ENCODE measurements at places on chromosomes 4 and X. TPM values are rescaled to one million over a fixed set of nuclear protein-coding genes. Genes with fewer than 3 reads are reported as not detected.
A peak's percentile ranks its signal among the peaks of the same experiment; 100 is the strongest.

Gene SPP1
- not detected for total RNA-seq

Gene MAGEA9
- total RNA-seq, result not detected

Gene ZNF674
- 4.3 TPM for total RNA-seq

Gene PNMA6A
- 0.60 TPM for total RNA-seq

Gene KIF4A
- 28.7 TPM for total RNA-seq

Gene EGFL6
- 3.6 TPM for total RNA-seq

Gene IL2
- total RNA-seq, result 24.8 TPM

Gene H2BW2
- not detected for total RNA-seq

Gene SMIM31
- not detected for total RNA-seq

Gene NHSL2
- 0.69 TPM for total RNA-seq

Gene CYBB
- total RNA-seq, result 0.39 TPM

Gene TMPRSS11B
- not detected for total RNA-seq

Gene ADH1A
- total RNA-seq, result not detected

Gene GPR82
- total RNA-seq, result 0.19 TPM

Gene NMU
- 0.82 TPM for total RNA-seq

- DNase-seq, result no peak
These were observed 16.7 kb upstream of the MCF2 start for GRCh38 chrX:139724626-139725025.

GRCh38 chr4:140427919-140428471 lies 547 bp upstream of the CLGN start:
- no peak for DNase-seq

GRCh38 chr4:36189511-36190226 lies 54.6 kb downstream of the ARAP2 start:
- DNase-seq, result peak; percentile 6

DNA sequence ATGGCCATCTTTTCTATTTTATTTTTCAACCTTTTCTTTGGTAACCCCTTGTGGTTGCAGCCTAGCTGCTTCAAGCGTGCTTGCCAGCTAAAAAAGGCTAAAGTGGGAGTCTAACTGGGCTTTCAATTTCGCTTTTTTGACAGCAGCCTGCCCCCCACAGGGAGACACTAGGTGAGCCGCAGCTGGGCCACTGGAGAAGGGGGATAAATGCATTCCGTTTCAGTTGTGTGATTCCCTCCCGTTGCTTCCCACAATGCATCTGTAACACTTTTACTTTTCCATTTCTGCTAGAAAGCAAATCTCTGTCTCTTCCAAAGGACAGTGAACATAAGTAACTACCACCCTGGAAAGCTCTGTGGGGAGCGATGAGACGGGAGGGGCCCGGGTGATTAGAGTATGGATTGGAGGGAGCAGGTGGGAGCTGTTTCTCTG lies 86.3 kb upstream of the RAPGEF2 start:
- DNase-seq, result no peak

- peak; percentile 10 for DNase-seq
These were observed 81.2 kb downstream of the APOOL start for GRCh38 chrX:85084770-85085393.

DNA sequence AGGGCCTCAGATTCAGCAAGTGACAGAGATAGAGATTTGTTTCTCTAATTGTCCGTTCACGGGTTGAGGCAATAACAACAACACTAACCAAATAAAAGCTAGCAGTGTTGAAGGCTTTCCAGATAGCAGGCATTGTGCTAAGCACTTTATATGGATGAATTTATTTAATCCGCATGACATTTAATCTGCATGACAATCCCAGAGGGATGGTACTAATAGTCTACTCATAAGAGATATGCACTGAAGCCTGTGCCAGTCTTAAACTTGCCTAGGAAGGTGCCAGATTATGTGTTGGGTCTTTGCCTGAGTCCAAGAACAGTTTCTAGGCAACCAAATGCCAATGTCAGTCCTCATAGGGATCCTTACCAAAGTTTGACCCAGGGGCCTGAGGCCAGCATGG lies 37.7 kb upstream of the FAT1 start:
- no peak for DNase-seq

- DNase-seq, result no peak
These were observed 1.9 kb downstream of the TLR7 start for GRCh38 chrX:12868747-12869146.

GRCh38 chr4:123520325-123520724 lies 123.7 kb downstream of the SPRY1 start:
- DNase-seq, result no peak

- DNase-seq, result no peak
These were observed 40.1 kb upstream of the SETD7 start for GRCh38 chr4:139596034-139596683.

- DNase-seq, result no peak
These were observed 98.7 kb downstream of the GLUD2 start for GRCh38 chrX:121146059-121146628.

DNA sequence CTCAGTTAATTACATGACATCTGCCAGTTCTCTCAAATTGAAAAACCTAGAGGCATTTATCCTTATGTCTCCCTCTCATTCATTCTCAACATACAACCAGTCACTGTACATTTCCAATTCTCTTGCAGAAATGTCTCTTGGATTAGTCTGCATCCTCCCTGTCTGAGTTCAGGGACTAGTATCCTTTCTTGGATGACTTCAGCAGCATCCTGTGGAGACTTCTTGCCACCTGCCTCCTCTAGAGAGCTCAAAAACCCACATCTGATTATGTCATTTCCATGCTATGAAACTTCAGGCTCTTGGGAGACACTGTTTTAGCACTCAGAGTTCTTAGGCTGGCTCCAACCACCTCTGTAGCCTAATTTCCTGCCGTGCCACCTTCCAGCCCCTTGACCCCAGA lies 515.1 kb upstream of the DIPK2B start:
- no peak for DNase-seq

DNA sequence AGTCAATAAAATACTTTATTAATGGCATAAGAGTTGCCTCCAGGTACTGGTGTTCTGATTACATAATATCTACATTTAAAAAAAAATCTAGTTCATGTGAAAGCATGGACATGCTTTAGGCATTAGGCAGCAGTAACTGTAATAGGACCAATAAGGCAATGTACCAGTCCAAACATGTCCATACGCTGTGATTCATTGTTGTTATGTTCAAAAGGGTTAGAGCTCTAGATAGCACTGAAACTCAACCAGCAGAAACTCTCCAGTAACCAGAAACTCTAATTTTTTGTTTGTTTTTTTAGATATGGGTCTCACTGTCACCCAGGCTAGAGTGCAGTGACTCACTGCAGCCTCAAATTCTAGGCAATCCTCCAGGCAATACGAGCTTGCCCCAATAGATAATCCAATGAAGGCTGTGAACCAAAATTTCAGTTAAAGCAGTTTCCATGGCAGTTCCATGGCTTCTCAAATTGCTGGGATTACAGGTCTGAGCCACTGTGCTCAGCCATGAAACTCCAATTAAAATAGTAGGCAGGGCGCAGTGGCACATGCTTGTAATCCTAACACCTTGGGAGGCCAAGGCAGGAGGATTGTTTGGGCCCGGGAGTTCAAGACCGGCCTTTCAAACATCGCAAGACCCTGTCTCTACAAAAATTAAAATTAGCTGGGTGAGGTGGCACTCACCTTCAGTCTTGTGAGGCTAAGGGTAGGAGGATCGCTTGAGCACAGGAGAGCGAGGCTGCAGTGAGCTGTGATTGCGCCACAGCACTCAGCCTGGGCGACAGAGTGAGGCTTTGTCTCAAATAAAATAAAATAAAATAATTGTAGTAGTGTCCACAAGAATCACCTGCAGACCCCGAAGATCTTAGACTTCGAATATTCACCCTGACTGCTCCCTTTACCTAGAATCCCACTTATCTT lies 36.3 kb downstream of the MGARP start:
- no peak for DNase-seq

DNA sequence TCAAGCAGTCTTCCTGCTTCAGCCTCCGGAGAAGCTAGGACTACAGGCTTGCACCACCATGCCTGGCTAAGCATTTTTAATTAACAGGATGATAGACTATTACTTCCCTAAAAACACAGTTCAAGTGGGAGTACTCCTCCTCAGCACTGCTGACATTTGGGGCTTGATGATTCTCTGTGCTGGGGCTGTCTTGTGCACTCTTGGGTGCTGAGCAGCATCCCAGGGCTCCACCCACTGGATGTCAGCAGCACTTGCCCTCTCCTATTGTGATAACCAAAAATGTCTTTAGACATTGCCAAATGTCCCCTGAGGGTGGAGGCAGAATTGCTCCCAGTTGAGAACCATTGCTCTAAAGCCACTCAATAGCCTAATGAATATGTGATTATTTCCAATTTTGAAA lies 60.4 kb downstream of the CLCN4 start:
- DNase-seq, result no peak

- DNase-seq, result no peak
These were observed 50.5 kb upstream of the NDST3 start for GRCh38 chr4:117983541-117984365.

GRCh38 chrX:45322382-45322781 lies 121.7 kb upstream of the DIPK2B start:
- peak; percentile 6 for DNase-seq

DNA sequence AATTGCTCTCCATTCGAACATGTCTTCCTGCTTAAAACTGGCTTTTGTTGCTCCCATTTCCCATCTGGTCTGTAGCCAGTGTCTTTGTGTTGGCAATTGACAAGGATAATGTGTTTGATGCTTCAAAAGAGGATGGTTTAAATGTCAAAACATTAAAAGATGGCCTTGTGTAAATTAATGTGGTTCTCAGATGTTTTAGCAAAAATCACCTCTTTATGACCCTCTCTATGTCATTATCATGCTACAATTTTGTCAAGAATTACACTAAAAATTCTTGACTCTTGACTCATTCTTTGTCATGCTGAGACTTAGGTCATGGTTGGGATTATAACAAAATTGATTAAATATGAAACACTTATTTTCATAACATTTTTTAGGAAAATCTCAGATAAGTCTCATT lies 47.4 kb downstream of the TMEM131L start:
- no peak for DNase-seq

DNA sequence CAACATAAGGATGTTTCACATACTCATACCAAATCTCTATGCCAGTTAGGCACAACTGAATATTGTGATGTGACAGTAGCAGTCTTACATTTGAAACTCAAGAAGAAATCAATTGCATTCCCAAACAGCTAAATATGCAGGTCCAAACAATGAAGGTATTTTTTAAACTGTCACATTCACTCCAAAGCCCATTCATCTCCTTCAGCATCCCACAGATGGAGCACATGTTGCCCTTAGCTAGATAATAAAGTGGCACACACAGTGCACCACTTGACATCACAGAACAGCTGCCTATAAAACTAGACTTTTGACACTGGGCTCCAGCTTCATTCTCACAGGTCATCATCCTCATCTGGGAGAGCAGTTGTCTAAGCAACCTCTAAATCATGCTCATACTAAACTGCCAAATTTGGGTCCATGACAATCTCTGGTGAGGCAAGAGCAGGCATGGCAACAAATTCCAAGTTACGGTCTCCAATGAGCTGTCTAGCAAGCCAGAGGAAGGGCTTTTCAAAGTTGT lies 26.2 kb upstream of the ARHGEF6 start:
- DNase-seq, result no peak

- no peak for DNase-seq
These were observed 19.2 kb downstream of the LAMTOR3 start for GRCh38 chr4:99875071-99875470.

DNA sequence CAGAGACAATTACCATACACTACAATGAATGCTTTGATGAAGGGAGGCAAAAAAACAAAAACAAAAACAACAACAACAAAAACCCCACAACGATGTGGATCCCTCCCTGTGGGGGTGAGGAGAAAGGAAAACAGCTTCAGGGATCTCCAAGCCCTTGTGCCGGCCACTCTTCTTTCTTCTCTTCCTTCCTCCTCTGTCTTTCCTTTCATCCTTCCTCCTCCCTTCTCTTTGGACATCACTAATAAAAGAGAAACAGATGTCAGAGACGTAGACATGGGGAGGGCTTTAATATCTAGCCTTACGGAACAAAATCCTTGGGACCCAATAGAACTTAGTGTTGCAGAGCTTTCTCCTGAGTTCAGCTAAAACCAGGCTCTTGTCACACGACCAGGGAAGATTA lies 18.8 kb upstream of the STX18 start:
- no peak for DNase-seq

GRCh38 chr4:147901916-147902315 lies 170.0 kb downstream of the ARHGAP10 start:
- DNase-seq, result no peak

GRCh38 chr4:185341841-185342240 lies 53.9 kb downstream of the LRP2BP start:
- no peak for DNase-seq

- DNase-seq, result no peak
These were observed 403.8 kb upstream of the FAT1 start for GRCh38 chr4:187127456-187127855.

DNA sequence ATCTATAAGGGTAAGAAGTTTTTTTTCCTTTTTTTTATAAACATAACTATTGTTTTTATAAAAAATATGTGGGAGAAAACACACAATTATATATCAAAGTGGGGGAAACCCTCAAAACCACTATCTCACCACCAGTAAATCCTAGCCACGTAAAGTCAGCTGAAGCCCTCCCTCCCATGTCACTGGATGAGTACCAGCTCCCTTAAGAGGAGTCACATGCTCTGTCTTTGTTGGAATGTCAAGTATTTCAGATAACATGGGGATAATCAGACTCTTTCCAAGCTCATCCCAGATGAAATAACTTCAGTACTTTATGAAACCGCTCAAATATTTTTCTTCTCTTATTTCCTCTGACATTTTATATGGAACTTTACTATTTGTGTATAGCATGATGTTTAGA lies 2.4 kb downstream of the MYOZ2 start:
- no peak for DNase-seq

GRCh38 chr4:119026662-119027444 lies 108.8 kb upstream of the MYOZ2 start:
- no peak for DNase-seq

DNA sequence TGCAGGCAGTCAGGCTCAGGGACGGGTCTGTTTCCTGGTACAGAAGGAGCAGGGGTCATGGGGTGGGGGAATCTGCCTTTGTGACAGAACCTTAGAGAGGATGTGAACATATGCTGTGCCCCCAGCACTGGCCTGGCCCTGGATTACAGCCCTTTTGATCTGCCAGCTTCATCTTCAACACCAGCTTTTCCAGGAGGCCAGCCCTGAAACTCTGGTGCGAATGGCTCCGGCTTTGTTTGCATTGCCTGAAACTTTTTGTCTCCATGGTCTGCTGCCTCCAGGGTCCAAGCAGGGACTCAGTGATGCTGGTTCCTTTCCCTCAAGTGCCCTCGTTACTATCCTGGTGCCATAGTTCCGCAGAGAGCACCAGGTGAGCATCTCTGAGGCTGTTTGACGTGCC lies 2.1 kb downstream of the CNGA2 start:
- no peak for DNase-seq

Data from activated T-cell treated with anti-CD3 and anti-CD28 coated beads, Interleukin-2, amount 50 U/mL, for 72 hours (primary cell).